ENCODE measurements at places on chromosomes 7 and 10. TPM values are rescaled to one million over a fixed set of nuclear protein-coding genes. Genes with fewer than 3 reads are reported as not detected.

GRCh38 chr10:91787258-91787657 lies 11.0 kb upstream of the TNKS2 start:
- DNase-seq: no peak

DNA sequence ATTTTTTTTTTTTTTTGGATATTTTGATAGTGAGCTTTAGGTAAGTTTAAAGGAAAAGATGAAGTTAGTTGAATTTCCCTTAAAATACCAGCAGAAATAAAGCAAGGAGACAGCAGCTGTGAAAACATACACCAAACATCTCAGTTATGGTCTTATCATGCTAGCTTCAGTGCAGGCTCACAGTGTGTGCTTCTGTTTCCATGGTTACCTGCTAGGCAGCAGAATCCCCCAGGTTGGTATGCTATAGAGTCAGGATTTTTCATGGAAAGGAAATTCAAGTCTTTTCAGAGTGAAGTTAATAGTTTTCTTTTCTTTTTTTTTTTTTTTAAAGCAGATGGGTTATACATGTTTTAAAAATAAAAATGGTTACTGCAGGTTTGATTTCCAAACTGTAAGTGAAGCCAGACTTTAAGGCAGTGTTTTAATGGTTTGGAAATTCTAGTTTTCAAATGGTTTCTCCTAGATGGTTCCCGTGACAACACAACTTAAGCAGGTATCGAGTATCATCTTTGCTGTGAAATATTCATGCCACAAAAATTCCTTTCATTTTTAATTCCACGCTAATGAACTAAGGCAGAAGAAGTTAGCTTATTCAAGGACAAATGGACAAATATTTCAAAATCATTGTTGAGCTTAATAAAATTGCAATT lies 230.9 kb downstream of the BICC1 start:
- no peak for DNase-seq

The SORCS1 gene
- 0.11 TPM for total RNA-seq

DNA sequence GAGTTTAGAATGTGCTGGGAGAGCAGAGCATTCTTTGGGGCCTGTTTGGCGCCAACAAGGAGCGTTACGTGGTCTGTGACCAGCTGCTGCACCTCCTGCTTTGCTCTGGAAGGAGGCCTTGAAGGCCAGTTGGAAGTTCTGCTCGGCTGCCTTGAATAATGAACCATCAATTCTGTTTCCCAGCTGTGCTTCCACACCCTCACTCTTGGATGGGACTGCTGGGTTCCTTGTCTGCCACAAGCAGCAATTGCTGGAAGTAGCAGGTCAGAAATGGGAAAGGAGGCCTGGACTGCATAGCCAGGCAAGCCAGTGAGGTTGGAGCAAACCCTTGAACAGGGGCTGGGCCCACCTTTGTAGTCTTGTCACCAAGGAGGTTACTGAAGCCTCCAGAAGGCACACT lies 86.6 kb upstream of the INSYN2A start:
- no peak for DNase-seq

- DNase-seq: peak; percentile 57
Observed at GRCh38 chr10:78348411-78349164, 314.9 kb downstream of the RPS24 start.

Data from PC-3 (cell line).